ENCODE measurements at places on chromosomes 7 and 10.

DNA sequence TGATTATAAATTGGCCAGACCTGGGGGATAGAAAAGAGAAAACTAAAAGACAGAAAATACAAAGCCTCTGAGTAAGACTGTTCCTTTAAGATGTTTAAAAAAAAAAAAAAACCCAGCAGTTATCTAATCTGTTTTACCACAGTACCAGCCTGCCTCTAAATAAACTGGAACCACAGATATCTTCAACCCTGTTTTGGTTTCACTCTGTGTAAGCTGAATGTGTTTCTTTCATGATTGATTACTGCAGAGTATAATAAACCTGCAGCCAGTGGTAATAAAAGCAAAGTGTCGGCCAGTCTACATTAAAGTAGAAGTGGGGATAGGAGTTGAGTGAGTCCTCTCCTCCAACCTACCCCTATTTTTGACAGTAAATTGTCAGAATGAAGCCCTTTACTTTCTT is 40.6 kb downstream of the MGAM2 start:
- no peak for DNase-seq

GRCh38 chr10:125114761-125115391 is 45.5 kb downstream of the CTBP2 start:
- no peak for DNase-seq

GRCh38 chr10:52779541-52780390 is 7.2 kb upstream of the MBL2 start:
- DNase-seq = peak; percentile 12

- peak; percentile 91 for DNase-seq
These were observed 9.9 kb downstream of the TTYH3 start for GRCh38 chr7:2641406-2642393.

GRCh38 chr7:36535866-36536664 is 146.4 kb downstream of the ANLN start:
- no peak for DNase-seq

DNA sequence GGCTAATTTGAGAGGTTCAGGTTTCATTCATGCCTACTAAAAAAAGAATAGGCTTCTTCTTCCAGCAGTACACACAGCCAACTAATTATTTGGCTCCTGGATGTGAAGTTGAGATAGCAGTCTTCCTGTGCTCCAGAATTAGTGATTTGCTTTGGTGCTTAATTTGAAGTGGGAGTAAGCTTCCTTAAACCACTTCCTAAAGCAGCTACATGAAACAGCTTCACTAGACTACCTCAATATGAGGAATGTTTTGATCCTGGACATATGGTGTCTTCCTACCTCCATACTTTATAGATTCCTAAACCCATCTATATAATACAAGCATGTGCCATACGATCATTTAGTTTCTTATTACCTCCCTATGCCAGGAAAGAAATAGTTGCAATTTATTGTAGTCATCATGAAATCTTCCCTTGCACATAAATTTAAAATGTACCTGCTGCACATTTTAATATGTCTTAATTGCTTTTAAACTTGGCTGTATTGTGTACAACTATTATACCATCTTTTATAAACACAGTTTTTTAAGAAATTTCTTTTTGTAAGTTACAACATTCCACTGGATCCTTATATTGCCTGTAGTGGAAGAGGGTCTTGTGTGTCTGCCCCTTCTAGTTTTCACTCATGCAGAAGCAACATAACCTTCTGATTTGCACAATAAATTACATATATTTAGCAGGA is 8.6 kb downstream of the VIM start:
- DNase-seq = no peak

DNA sequence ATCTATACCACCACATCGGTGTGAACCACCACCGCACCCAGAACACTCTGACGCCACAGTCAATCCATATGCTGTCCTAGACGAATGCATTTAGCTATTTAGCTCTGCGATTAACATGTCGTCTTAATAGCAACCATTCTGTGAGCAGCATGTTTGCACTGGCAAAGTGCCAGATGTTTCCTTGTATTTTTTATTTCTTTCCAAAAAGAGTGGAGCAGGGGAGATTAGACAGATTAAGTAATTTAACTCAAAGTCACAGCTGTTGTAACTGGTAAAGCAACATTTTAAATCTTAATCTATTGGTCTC is 57.0 kb upstream of the ARL4A start:
- no peak for DNase-seq

- DNase-seq = peak; percentile 25
These were observed 621.2 kb downstream of the SDK1 start for GRCh38 chr7:3922175-3922635.

DNA sequence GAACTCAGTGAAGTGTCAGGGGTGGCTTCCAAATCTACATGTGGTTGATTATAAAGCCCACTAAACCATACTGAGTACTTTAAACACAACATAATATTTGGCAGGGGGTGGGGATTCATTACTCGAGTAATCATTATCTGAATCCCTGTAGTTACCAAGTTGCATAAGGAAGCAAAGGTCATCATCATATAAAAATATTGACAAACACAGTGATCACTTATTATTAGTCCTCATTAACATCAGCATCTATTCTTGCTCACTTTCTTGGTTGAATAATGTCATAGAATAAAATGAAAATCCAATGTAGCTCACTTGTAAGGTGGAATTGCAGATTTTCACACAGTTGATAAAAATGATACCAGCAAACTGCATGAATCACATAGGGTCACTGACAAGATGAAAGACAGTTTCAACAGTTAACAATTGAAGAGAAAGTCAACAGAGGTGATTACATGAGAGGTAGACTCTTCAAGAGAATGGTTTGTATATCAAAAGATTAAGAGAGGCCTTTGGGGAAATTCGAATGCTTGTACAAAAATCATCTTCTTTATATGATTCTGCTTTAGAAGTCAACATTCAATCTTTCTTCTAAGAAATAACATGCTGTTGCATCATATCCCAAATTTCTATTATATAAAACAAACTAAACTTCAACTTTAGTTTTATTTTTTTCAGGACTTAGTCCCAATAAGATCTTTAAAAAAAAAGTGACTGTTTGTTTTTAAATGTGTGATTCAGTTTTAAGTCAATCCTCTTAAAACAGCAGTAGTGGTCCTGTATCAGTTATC is 185.5 kb upstream of the KLF14 start:
- no peak for DNase-seq

- DNase-seq = no peak
These were observed 5.6 kb upstream of the OGDHL start for GRCh38 chr10:49767752-49768151.

GRCh38 chr7:127847641-127848040 is 183.6 kb downstream of the LRRC4 start:
- no peak for DNase-seq

- no peak for DNase-seq
These were observed 114.4 kb downstream of the DOCK4 start for GRCh38 chr7:112091768-112092167.

DNA sequence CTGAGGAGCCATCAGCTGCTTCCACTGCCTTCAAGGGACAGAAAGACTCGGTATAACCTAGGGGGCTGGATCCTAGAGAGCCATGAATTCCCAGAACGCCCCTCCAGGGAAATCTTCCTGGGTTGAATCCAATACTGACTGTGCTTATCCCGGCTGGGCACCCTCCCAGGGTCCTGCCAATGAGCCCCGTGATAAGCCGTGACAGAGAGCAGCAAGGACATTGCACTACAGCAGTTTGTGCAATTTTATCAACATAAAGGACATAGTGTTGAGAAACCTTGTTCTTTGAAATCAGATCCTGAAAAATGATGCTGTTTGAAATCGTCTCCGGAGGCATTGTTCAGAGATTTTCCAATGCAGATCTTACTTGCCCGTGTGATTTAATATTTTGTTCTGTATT is 18.8 kb downstream of the AKR1B1 start:
- DNase-seq = no peak

DNA sequence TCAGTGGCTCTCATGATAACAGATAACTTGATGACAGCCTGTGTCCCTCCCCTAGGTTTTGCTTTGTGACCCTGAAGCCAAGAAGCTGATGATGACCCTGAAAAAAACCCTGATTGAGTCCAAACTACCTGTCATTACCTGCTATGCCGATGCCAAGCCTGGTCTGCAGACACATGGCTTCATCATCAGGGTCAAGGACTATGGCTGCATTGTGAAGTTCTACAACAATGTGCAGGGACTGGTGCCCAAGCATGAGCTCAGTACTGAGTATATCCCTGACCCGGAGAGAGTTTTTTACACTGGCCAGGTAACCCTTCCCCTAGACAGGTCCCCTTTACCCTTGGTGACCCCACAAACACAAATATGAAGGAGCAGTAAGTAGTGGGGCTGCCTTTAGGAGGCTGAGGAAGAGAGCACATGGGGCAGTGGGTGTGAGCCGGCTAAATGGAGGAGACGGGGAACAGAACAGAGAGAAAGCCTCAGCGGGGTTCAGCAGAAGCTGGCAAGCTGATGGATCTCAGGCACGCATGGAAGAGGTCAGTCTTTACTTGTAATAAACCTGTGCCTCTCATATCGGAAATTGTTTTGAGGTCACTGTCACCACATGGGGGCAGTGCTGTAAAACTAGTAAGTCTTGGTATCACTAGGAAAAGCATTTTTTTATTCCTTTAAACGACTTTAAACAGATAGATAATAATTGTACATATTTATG is 20.2 kb downstream of the PDCD11 start:
- DNase-seq = peak; percentile 39

DNA sequence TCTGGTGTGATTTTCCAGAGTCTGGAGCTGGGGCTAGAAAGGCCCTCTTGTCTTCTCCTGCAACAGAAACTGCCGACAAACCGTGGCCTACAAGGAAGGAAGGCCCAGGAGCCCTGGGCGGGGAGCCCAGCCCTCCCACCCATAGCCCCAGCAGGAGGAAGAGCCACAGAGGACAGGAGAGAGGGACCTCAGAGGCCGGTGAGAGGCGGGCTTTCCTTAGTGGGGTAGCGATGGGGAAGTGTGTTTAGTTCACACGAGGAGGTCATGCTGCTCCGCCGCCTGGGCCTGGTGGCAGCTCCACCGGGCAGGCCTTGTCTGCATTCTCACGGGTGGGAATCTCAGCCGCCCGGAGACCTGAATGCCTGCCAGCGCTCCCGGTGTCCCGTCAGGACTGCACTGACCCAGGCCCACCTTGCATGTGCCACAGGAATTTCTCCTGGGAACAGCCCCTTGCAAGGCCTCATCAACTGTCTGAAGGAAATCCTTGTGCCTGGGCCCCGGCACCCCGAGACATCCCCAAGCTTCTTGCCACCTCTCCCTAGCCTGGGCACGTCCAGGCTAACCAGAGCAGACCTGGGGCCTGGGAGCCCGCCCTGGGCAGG is 50.9 kb downstream of the ZNF467 start:
- DNase-seq = no peak

GRCh38 chr10:77004917-77005564 is 632.6 kb downstream of the KCNMA1 start:
- peak; percentile 54 for DNase-seq

- DNase-seq = no peak
These were observed 26.8 kb downstream of the DPCD start for GRCh38 chr10:101614663-101615524.

DNA sequence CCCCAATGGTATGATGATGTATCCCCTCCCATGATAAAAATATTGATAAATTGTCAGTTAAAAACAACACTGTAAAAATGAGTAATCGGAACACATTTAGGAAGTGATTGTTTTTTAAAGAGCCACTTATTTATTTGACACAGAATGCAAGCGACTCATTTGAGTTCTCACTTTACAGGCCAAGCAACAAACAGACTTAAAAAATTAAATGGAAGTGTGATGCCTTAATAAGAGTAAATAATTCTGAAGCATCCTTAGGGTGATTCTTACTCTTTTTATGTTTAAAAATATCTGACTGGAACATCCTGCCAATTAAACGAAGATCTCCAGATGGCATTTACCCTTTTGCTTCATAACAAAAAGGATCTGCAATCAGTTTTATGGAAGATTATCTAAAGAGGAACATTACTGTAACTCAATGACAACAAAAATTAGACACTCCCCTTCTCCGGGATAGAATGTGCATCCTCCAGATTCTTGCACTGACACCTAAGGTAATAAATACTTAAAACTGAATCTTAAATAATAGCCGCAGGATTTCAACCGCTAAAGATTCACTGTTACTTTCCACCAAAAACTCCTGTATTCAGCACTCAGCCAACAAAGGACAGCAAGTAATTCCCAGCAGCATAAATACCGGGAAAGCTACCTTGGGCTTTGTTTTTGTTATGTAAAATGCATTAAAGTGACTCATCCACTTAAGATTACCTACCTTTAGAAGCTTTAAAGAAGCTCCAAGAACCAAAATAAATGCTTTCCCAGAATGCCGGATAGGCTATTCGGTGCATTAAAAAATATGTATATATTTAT is 1.7 kb downstream of the CACNA2D1 start:
- DNase-seq = no peak

GRCh38 chr7:156836443-156836842 is 56.5 kb downstream of the LMBR1 start:
- DNase-seq = no peak

DNA sequence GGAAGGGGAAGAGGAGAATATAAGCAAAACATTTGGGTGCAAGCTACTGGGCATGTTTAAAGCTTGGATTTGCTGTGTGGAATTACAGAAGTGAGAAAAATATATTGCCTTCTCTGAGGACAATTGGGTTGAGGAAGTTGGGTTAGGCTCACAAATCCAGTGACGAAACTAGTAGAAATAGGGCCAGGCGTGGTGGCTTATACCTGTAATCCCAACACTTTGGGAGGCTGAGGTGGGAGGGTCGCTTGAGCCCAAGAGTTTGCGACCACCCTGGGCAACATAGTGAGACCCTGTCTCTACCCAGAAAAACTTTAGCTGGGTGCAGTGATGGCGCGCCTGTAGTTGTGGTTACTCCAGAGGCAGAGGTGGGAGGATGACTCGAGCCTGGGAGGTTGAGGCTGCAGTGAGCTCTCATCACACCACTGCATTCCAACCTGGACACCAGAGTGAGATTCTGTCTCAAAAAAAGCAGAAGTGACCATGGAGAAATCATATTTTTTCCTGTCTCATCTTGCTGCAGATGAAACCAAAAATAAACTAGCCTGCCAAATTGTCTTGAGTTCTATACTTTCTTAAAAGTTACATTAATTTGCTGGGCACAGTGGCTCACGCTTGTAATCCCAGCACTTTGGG is 22.4 kb downstream of the NRBF2 start:
- DNase-seq = no peak

GRCh38 chr7:71772779-71773178 is 639.4 kb downstream of the CALN1 start:
- DNase-seq = no peak

DNA sequence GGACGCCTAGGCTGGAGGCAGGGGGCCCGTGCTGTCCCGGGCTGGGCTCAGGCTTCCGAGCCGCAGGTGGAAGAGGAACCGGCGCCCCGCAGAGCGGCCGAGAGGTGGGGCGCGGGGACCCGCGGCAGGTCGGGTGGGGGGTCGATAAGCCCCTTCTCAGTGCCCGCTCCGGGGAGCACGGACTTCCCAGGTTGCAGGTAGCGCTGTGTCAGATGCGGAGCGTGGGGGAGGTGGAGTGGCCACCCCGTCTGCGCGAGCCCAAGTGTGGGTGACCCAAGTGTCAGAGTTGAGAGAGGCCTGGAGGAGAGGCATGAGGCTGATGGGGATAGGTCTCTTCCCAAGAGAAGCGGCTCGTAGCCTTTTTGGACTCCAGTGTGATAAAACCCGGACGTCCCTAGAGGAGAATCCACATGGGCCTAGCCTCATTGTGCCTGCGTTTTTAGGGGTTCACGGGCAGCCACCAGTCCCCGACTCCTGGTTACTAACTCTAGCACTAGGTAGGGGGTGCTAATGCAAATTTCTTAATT is 580 bp downstream of the EEPD1 start:
- no peak for DNase-seq

- DNase-seq = no peak
These were observed 239.7 kb upstream of the PLXDC2 start for GRCh38 chr10:19576576-19576975.
